ENCODE measurements at places on chromosomes 5 and 9.

DNA sequence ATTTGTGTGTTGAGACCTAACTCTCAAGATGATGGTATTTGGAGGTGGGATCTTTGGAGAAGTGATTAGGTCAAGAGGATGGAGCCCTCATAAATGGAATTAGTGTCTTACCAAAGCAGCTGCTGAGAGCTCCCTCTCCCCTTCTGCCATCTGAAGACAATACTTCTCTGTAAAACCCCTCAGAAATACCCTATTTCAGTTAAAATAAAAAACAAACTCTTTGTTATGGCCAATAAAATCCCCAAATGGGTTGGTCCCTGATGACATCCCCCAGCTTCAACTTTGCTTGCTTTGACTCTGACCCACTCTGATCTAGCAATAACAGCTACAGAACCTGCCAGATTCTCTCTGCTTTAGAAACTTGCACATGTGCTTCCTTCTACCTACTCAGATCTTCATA, 100.9 kb downstream of the SNCAIP start:
- DNase-seq = no peak

- no peak for DNase-seq
Observed at GRCh38 chr5:138725153-138725817, 27.9 kb upstream of the CTNNA1 start.

DNA sequence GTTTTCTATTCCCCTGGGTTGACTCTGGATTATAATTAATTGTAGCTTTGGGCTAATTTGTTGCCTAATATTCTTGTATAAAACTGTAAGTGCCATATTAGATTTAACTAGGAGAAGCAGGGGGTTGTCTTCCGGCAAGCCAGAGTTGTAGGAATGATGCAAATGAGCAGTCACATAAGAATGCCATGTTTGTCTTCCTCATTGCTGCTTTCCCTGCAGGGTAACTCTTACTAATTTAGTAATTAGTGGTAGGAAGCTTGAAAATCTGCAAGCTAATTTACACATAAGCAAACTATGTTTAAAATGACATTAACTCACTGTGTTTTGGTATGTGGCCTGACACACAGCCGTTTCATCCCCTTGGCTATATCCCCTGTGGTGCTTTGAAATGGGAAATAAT, 527.8 kb downstream of the KCTD16 start:
- no peak for DNase-seq

- DNase-seq = no peak
Observed at GRCh38 chr5:9924614-9925013, 294.5 kb upstream of the TAS2R1 start.

- no peak for DNase-seq
Observed at GRCh38 chr5:68032216-68032762, 183.3 kb upstream of the PIK3R1 start.

DNA sequence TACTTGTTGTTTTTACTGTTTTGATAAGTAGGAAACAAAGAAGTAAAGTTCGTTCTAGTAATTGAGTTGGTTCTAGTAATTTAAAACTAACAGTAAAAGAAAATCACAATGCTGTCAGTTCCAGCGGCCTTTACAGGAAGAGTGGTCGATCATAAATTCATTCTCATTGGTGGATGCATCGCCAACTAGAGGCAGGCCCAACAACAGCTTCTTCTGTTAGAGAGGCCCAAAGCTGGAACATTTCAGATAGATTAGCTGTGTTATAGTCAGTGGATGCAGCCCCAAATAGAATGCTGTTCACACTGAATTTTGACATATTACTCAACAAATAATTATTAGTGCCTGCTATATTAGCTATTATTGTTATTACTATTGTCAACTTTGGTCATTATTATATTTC, 80.8 kb downstream of the ARRDC3 start:
- no peak for DNase-seq

DNA sequence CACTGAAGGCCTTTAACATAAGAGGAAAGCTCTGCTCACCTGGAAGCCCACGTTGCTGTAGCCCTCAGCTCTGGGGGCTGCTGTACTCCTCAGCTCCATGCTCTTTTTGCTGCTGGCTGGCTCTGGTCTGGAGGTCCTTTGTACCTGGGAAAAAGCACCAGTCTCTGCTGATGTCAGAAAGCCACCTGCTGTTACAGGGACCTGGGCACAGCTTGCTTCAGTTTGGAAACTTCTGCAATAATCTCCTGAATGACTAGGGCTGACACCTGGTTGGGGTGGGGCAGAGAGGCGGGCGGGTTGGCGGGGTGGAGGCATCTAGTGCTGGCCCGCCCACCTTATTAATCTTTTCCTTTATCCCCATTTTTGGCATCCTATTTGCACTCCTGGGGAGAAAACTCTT, at the start of gene SLC28A3:
SLC28A3 (minus strand) TSS at position 224 of the 400 bp plus-strand sequence; CDS start at position 99, 125 bp downstream.
- no peak for DNase-seq

GRCh38 chr9:130026583-130027340, 16.2 kb downstream of the FNBP1 start:
- no peak for DNase-seq

GRCh38 chr5:142360051-142360498, 35.3 kb upstream of the SPRY4 start:
- peak; percentile 4 for DNase-seq

GRCh38 chr5:172699999-172700364, 58.9 kb downstream of the NEURL1B start:
- no peak for DNase-seq

DNA sequence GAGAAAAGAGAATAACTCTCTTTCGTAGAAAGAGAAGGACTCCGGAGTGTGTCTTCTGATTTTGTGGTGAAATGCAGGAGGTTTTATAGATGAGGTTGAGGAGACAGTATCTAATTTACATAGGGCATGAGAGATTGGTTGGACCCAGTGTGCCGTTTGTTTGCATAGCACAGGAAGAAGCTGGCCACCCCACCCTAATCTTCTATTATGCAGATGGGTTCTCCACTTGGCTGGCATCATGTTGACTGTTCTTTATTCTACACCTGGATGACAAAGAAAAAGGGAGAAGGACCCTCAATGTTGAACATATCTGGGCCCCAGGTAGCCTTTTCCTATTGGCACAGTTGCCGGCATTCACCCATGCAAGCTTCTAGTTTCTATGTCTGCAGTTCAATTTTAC, 23.2 kb upstream of the MINAR2 start:
- no peak for DNase-seq

- DNase-seq = no peak
Observed at GRCh38 chr9:115114084-115114483, 3.9 kb downstream of the TNC start.

DNA sequence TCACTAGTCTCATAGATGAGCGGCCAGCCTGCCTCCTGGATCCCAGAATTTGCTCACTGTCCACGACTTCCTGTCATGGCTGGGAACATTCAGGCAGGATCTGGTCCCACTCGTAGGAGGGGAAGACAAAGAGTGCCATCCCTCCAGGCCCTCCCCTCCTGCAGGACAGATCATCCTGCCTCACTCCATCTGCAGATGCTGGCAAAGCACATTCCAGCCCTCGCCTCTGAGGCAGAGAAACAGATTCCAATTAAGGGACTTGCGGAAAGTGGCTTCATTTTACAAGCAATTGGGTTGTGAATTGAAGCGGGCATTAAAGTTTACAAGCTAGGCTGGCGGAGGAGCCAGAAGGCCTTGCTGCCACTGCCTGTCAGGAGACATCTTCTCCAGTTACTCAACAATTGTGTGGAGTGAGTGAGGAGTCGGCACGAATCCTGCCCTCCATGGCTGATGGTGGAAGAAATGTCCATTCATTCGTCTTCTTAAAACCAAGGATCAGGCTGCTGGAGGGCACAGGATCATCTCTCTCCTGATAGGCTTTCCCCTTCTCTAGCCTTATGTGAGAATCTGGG, 41.8 kb upstream of the KCNMB1 start:
- DNase-seq = no peak

- DNase-seq = no peak
Observed at GRCh38 chr5:132504746-132505145, 14.2 kb upstream of the IRF1 start.

GRCh38 chr5:84218546-84218945, 166.1 kb downstream of the EDIL3 start:
- DNase-seq = no peak

- no peak for DNase-seq
Observed at GRCh38 chr5:54673523-54674225, 156.1 kb downstream of the SNX18 start.

DNA sequence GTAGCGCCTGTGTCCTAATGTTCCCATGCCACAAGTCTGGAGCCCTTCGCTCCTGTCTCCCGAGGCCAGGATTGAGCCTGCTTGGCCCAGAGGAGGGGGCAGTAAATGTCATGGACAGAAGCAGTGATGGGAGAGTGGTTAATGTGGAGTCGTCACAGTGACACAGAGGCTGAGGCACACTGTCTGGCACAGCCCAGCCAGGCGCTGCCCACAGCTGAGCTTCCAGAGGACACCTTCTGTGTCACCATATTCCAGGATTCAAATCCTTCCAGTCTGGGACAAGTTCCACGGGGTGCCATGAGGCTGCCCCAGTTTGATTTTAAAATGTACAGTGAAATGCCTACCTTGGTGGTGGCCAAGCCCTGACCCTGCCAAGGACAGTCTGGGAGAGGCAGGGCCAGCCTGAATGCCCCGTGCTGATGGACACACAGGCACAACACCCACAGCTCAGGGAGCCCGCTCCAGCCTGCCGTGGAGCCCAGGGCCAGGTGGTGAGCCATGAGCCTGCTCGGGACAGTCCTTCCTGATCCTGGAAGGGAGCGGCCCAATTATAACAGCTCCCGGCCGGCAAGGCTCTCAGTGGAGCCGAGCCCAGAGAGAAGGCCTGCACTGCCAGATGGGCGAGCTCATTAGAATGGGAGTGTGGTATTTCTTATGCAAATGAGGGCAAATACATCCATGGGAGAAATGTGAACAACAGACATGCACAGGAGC, 99.1 kb upstream of the RUFY1 start:
- DNase-seq = no peak

DNA sequence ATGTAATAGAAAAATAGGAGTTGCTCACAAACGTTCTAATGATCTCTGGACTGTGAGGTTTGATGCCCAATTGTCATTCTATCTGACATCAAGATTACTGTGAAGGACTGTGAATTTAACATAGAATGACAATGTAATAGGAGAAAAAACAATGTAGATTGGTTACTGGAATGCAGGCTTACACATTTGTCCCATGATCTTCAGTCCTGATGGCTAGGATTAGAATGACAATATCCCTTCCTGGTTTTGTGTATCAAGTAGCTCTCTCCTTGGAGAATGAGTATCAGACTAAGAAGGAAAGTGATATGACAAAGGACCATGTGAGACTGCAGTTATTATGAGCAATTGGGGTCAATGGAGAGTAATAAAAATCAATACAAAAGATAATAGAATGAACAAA, 862.2 kb upstream of the C9orf72 start:
- no peak for DNase-seq

- no peak for DNase-seq
Observed at GRCh38 chr9:136805207-136805740, 2.5 kb upstream of the RABL6 start.

DNA sequence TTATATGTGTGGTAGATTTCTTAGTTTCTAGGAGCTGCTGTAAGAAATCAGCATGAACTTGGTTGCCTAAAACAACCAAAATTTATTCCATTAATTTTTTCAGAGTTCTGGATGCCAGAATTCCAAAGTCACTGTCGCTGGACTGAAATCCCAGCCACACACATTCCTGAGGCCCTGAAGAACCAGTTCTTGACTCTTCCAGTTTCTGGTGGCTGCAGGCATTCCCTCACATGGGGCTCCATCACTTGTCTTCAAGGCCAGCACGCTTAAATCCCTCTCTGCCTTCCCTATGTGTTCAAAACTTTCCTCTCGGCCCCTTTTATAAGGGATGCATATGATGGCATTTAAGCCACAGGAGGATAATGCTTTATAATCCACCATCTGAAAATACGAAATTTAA, 1237.5 kb upstream of the CDH9 start:
- DNase-seq = no peak

GRCh38 chr5:178488696-178489095, 101.5 kb downstream of the COL23A1 start:
- no peak for DNase-seq

- no peak for DNase-seq
Observed at GRCh38 chr5:4203146-4203545, 607.5 kb downstream of the IRX1 start.

GRCh38 chr9:92138157-92138959, 23.1 kb upstream of the SPTLC1 start:
- peak; percentile 81 for DNase-seq

DNA sequence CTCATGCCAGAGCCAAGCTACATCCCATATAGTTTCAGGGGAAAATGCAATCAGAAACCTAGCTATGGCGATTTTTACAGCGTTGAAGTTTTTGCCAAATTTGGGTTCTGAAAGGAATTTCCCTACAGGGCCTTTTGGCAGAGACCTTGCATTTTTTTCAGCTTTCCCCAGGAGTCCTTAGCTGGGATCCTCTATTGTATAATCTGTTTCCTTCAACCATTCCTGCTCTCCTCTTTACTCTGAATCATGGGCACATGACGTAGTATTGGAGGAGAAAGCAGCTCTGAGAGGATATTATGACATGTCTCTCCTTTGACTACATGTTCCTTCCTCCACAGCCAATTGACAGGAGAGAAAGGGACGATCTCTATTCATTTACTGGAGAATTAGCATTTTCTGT, 118.5 kb upstream of the ERCC6L2 start:
- DNase-seq = no peak

- no peak for DNase-seq
Observed at GRCh38 chr5:136137497-136138220, 5.0 kb downstream of the SMAD5 start.

- DNase-seq = no peak
Observed at GRCh38 chr9:126664900-126665643, 51.3 kb downstream of the LMX1B start.

DNA sequence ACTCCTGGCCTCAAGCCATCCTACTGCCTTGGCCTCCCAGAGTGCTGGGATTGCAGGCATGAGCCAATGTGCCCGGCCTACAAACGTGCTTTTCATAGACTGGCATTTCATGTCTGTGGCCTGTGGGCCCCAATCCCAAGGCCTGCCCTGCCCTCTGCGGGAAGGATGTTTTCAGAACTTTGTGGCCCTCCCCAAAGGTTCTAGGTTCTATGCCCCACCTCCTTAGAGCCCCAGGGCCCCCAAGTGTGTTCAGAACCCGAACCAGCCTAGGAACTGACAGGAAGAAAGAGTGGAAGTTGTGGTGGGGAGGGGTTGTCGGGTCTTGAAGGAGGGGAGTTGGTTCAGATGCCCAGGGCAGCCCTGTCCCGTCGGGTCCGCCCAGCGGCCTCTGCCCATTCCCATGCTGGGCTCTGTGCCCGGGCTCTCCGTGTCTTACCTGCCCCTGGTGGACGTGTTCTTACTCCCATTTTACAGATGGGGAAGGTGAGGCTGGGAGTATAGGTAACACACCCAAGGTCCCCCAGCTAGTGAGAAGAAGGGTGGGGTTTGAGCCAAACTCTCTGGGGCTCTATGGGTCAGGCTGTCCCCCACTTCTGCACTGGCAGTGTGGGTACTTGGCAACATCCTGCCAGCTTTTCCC, 175.8 kb upstream of the IER5L start:
- DNase-seq = no peak

DNA sequence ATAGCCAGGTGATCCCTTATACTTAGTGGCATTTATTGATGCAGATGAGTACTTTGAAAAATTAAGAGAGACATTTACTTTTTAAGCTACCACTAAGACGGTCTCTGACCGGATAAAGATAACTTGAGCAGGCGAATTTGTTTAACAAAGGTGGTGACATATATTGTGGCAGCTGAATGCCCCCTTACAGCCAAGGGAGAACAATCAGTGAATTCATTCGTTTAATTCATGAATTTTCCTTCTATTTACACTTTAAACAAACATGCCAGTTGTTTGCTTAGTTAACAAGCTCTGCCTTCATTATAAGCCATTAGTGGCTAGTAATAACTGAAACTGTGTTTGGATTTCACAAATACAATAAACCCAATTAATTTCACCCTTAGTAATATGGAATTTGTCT, 187.1 kb downstream of the AOPEP start:
- DNase-seq = no peak

- DNase-seq = no peak
Observed at GRCh38 chr5:123545506-123545905, 33.5 kb downstream of the CSNK1G3 start.

Measured in GM13976 (cell line).